ENCODE measurements at places on chromosomes 2 and 18.

DNA sequence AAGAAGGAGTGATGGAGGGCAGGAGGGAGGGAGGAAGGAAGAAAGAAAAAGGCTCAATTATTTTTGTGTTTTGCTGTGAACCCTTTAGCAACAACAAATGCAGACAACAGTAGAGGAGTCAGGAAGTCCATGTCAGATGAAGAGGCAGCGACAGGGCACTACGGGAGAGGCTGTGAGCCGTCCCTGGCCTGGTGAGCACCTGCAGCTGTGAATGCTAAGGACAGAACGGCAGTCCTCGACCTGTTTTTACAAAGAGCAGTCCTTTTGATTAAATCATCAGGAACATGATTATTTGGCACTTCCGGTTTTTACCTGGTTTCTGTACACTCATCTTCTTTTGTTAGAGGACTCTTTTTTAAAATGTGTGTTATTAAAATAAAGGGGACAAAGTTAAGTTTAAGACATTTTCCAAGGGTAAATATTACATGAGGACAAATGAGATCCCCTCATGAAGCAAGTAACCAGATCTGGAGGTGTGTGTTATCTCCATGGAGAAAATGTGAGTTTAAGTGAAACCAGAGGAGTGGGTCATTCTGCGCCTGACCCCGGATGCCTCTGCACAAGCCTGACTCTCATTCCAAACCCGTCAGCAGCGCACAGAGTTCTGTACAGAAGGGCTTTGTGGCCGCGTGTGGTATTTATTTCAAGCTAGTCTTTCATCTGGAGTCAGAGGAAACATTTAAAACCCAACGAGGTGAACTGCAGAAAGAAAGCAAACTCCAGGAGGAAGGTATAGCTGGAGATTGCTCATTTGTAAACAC lies 492.5 kb downstream of the SOX11 start:
- DNase-seq: peak; percentile 63

DNA sequence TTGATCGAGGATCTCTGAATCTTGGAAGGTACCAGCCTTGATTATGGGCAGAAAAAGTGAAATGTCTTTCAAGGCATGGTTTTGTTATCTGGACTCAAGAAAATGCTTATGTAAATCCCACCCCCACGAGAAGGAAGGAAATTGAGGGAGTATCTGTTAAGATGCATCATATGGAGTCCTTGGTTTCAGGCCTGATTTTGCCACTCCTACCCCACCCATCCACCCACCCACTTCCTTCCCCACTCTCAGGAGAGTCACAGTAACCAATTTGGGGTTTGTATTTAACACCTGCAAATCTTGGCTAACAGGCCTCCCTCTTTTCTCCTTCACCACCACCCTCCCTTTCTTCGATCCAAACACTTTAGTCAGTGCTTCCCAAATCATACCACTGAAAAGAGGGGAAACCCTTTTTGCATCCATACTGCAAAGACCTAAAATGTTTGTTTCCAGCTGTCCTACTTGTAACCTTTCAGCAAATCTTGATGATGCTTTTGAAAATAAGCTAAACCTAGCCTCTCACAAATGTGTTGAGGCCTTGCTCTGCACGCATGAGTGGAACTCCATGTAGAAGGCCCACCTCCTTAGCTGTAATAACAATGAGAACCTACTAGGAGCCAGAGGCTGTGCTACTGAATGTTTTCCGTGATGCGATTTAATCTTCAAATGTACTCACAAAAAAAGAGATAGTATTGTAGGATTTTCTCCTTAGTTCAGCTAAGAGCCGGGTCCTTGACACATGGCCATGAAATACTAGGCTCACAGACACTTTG lies 34.8 kb downstream of the POU3F3 start:
- DNase-seq: no peak

DNA sequence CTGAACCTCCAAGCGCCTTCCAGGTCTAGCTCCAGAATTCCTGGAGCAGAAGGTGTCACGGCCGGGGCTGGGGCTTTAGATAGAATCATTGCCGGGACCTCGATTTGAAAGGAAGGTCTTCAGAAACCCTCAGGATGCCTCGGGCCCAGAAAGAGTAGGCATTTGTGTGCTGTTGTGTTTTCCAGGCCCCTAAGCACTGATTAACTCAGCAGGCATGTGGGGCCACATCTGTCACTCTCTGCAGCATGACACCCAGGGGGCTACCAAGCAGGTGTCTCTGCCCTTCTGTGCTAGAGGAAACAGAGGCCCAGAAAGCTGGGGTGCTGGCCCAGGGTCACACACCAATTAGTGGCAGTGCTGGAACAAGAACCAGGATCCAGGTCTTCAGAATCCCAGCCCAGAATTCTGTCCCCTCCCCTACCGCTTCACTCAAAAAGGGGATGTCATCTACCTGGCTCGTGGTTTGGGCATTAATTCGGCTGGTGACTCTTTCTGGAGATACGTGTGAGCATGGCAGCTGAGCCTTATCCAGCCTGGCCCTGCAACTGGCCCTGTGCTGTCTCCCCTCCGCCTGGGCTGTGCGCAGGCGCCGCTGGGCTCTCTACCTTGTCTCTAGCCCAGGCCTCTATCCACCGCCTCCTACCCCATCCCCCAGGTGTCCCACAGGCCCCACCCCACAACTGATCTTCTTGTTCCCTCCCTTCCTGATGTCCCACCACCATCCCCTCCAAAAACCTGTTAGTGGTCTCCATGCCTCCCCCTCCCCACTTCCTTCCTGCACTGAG lies 245.4 kb downstream of the ATAD2B start:
- no peak for DNase-seq

DNA sequence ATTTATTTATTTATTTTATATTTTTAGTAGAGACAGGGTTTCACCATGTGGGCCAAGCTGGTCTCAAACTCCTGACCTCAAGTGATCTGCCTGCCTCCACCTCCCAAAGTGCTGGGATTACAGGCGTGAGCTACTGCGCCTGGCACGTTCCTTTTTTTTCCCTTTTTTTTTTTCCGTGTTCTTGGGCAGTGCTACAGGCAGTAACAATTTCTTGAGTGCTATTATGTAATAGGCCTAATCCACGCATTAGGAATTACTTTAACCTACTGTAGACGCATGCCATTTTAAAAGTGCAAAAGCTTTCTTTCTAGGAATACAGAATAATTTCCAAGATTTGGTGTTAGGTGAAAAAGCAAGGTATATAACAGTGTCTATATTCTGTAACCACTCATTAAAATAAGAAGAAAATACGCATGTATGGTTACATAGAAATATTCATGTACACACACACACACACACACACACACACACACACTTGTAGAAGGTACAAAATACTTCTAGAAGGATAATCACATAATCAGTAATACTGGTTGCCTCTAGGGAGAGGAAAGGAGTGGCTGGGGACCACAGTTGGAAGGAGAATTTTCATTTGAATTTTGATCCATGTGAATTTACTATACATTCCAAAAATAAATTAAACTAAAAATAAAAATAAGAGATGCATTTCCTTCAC lies 92.3 kb downstream of the METTL8 start:
- no peak for DNase-seq

GRCh38 chr2:218091746-218092145 lies 22.7 kb downstream of the RUFY4 start:
- no peak for DNase-seq

- no peak for DNase-seq
These were observed 68.5 kb upstream of the WDR75 start for GRCh38 chr2:189372688-189373257.

DNA sequence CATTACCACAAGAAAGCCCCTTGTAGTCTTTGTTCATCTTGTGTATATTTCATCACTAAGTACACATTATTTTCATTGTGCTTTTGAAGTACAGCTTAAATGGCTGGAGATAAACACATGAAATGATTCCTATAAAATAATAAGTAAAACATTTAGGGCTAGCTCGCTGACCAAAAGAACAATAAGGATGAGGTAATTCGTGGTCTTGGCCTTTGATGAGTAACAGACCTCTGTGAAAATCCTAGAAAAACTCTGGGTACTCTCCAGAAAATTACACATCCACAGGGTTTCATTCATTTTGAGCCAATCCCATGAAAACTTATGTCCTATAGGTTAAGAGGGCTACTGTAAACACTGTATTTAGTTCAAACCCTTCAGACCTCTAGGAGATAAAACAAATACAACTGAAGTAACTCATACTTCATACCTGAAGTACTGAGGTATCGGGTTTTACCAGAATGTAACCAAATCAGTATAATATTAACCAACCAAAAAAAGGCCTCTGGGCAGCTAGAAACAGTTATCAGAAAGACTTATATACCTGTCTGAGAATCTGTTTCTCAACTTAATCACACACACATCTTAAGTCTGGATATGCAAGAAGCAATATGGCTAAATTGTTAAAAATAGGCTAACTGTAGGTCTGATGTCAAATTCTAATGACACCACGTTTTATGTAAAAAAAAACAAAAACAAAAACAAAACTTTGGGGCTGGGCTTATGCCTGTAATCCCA lies 31.0 kb downstream of the CFAP36 start:
- no peak for DNase-seq

- no peak for DNase-seq
These were observed 48.9 kb downstream of the ASXL2 start for GRCh38 chr2:25829377-25829704.

GRCh38 chr2:240236217-240237111 lies 96.0 kb upstream of the OTOS start:
- DNase-seq: peak; percentile 88

- DNase-seq: no peak
These were observed 261.4 kb downstream of the EPHA4 start for GRCh38 chr2:221310730-221311129.

DNA sequence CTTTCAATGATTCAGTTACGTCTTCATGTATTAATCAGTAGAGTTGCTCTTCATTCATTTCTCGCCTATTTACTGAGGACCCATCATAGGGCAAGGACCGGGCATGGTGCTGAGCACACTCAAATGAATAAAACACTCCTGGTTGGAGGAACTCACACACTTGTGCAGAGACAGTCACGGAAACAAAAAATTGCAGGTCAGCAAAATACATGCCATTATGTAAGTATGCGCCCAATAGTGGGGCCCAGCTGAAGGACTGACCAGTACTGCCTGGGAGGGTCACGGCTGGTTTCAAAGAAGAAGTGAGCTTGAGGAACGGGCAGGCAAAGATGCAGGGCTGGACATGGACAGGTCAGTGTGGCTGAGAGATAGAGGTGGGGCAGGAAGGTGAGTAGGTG lies 102.9 kb downstream of the DDX1 start:
- no peak for DNase-seq

DNA sequence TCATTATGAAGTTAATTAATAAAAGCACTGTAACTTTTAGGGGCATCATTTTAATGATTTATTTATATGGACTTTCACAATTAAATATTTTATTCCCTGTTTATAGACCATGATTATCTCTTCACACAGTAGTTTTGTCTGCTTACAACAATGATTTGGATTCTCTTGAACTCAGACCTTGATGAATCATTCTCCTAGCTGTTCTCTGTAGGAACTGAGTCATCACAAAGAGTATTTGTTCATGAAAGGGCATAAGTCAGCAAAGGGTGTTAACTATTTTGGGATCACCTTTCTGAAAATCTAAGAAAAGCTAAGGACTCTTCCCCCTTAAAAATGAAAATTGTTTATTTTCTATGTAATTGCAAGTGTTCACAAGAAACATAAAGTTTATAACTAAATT lies 461.1 kb upstream of the UBE2E3 start:
- no peak for DNase-seq

Data from SK-N-DZ (cell line).